ENCODE measurements at places on chromosomes 5 and 9. TPM values are rescaled to one million over a fixed set of nuclear protein-coding genes. Genes with fewer than 3 reads are reported as not detected.

- H3K27ac ChIP-seq, result no peak overlapping the region
- no peak for DNase-seq
- no peaks in the 10 kb centered on the region for H3K4me1 ChIP-seq
- H3K27me3 ChIP-seq, result no peaks in the 10 kb centered on the region
These were observed 17.6 kb upstream of the FCHO2 start for GRCh38 chr5:72938206-72938605.

- H3K27ac ChIP-seq, result no peak overlapping the region
- DNase-seq, result no peak
- H3K27me3 ChIP-seq, result no peaks in the 10 kb centered on the region
These were observed 160.7 kb upstream of the TRPC7 start for GRCh38 chr5:136526021-136526420.

GRCh38 chr5:116495786-116496357 lies 78.8 kb downstream of the SEMA6A start:
- no peaks in the 10 kb centered on the region for H3K27me3 ChIP-seq
- no peaks in the 10 kb centered on the region for H3K36me3 ChIP-seq
- H3K4me3 ChIP-seq, result no peak overlapping the region
- H3K27ac ChIP-seq, result no peak overlapping the region

DNA sequence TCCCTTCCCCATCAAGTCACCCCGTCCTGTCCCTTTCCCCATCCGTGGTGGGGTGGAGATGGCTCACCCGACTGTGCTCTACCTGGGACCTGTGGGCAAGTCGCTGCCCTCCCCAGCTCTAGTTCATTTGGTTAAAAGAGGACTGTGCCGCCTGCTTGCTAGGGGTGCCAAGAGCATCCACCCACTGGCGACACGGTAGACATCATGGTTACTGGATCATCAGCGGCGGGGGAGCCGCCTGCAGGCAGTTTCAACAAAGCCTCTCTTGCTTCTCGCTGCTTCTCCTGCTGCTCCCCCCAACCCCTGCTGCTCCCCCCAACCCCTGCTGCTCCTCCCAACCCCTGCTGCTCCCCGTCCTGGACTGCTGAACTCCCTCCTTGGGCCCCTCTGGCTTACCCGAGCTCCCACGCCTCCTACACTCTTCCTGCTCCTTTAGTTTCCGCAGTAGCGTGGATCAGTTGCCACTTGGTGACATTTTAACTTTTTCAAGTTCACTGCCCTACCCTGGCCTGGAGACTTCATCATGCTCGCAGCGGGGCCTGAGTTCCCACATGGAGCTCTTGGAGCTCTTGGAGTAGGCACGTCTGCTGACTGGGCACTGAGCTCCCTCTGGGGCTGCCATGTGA lies 22.0 kb upstream of the SCGB3A1 start:
- no peak overlapping the region for H3K4me3 ChIP-seq
- no peaks in the 10 kb centered on the region for H3K36me3 ChIP-seq
- no peak for DNase-seq
- no peaks in the 10 kb centered on the region for H3K4me1 ChIP-seq

- H3K4me1 ChIP-seq, result no peaks in the 10 kb centered on the region
- no peak overlapping the region for H3K27ac ChIP-seq
- no peaks in the 10 kb centered on the region for H3K27me3 ChIP-seq
- no peak for DNase-seq
These were observed 491.0 kb upstream of the DAP start for GRCh38 chr5:11252075-11252474.

DNA sequence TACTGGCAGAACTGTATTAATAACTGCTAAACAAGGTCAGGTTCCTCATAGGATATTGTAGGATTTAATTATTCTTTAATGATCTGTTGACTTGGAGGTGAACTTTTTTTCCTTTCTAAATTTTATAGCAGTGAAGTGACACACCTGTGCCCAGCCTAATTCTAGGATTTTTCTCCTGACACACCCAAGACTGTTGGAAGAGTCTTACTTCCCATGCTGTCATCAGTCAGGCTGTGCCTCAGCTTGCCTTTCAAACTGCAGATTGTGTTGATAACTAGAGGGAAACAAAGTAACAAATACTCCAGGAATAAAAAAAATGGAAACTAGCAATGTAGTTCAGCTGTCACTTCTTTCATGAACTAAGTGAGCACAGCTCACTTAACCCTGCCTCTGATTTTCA lies 22.0 kb downstream of the OTULIN start:
- DNase-seq, result no peak
- H3K4me3 ChIP-seq, result no peak overlapping the region
- peaks cover 11% of the 10 kb centered on the region for H3K36me3 ChIP-seq
- no peaks in the 10 kb centered on the region for H3K4me1 ChIP-seq

GRCh38 chr5:5116956-5117355 lies 23.2 kb upstream of the ADAMTS16 start:
- no peak for DNase-seq
- H3K4me3 ChIP-seq, result no peak overlapping the region
- no peak overlapping the region for H3K27ac ChIP-seq
- no peaks in the 10 kb centered on the region for H3K4me1 ChIP-seq
- no peaks in the 10 kb centered on the region for H3K27me3 ChIP-seq

GRCh38 chr9:96691326-96691725 lies 36.2 kb upstream of the PRXL2C start:
- H3K4me3 ChIP-seq, result no peak overlapping the region
- no peak overlapping the region for H3K27ac ChIP-seq
- DNase-seq, result no peak
- no peaks in the 10 kb centered on the region for H3K4me1 ChIP-seq
- no peaks in the 10 kb centered on the region for H3K36me3 ChIP-seq

GRCh38 chr5:82494942-82495341 lies 216.8 kb upstream of the RPS23 start:
- H3K27me3 ChIP-seq, result no peaks in the 10 kb centered on the region
- H3K4me3 ChIP-seq, result no peak overlapping the region
- no peaks in the 10 kb centered on the region for H3K36me3 ChIP-seq
- no peaks in the 10 kb centered on the region for H3K4me1 ChIP-seq
- H3K27ac ChIP-seq, result no peak overlapping the region

GRCh38 chr5:149063017-149063687 lies at the start of gene SH3TC2:
TSS of gene SH3TC2 (minus strand) at chr5:149063062. CDS start at chr5:149063022, 40 bp downstream.
- peak; percentile 31 for DNase-seq
- H3K27me3 ChIP-seq, result no peaks in the 10 kb centered on the region
- H3K4me3 ChIP-seq, result no peak within 1 kb of the TSS

GRCh38 chr5:64637144-64637543 lies 53.2 kb upstream of the SHISAL2B start:
- H3K4me3 ChIP-seq, result no peak overlapping the region
- no peaks in the 10 kb centered on the region for H3K36me3 ChIP-seq
- H3K27me3 ChIP-seq, result no peaks in the 10 kb centered on the region
- no peaks in the 10 kb centered on the region for H3K4me1 ChIP-seq
- no peak for DNase-seq
- H3K27ac ChIP-seq, result no peak overlapping the region

DNA sequence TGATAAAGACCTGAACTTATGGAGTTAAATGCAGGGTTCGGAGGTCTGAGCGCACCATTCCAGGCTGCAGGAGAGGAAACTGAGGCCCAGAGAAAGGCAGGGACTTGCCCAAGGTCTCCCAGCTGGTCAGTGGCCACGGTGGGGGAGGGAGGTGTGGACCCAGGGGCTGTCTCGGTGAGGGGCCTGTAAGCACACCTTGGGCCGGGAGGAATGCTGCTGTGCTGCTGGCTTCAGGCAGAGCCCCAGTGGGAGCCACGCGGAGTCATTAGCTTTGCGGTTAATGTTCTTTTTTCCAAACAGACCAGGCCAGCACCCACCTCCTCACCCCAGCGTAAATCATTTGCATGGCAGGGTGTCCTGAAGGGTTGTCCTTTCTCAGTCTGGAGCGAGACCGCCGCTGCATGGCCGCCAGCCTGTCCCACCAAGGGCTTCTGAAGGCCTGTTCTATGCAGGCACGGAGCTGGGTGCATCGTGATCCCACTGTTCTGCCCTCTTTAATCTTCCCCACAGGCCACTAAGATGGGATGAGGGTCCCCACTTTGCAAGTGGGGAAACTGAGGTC lies 35.9 kb downstream of the NEURL1B start:
- no peak for DNase-seq
- H3K36me3 ChIP-seq, result no peaks in the 10 kb centered on the region
- H3K4me1 ChIP-seq, result no peaks in the 10 kb centered on the region
- H3K4me3 ChIP-seq, result no peak overlapping the region
- no peak overlapping the region for H3K27ac ChIP-seq

- no peaks in the 10 kb centered on the region for H3K27me3 ChIP-seq
- peak overlapping the region; percentile 40 for H3K27ac ChIP-seq
These were observed 24.6 kb upstream of the GLIS3 start for GRCh38 chr9:4324513-4324912.

- no peaks in the 10 kb centered on the region for H3K27me3 ChIP-seq
- H3K27ac ChIP-seq, result no peak overlapping the region
- peaks cover 2% of the 10 kb centered on the region for H3K4me1 ChIP-seq
- H3K4me3 ChIP-seq, result no peak overlapping the region
- DNase-seq, result no peak
These were observed 992 bp downstream of the SPACA9 start for GRCh38 chr9:132879457-132880323.

DNA sequence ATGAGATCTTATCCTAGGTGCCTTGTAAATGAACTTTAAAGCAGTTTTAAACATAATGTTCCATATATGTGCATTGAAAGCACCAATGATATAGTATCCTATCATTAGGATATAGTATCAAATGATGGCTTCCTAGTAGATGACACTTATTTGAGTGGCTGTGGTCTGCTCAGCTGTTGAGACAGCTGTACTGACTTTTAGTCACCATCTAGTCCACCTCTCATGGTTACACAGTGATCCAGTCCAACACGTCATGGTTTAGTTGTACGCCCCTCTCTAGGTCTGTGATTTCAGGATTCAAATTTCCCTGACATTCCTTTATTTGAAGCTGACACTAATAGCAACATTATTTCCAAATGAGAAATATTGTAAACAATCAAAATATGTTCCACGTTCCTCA lies 127.3 kb upstream of the TUT7 start:
- no peaks in the 10 kb centered on the region for H3K36me3 ChIP-seq
- H3K27me3 ChIP-seq, result no peaks in the 10 kb centered on the region
- H3K4me1 ChIP-seq, result no peaks in the 10 kb centered on the region
- no peak overlapping the region for H3K27ac ChIP-seq
- DNase-seq, result no peak
- no peak overlapping the region for H3K4me3 ChIP-seq

DNA sequence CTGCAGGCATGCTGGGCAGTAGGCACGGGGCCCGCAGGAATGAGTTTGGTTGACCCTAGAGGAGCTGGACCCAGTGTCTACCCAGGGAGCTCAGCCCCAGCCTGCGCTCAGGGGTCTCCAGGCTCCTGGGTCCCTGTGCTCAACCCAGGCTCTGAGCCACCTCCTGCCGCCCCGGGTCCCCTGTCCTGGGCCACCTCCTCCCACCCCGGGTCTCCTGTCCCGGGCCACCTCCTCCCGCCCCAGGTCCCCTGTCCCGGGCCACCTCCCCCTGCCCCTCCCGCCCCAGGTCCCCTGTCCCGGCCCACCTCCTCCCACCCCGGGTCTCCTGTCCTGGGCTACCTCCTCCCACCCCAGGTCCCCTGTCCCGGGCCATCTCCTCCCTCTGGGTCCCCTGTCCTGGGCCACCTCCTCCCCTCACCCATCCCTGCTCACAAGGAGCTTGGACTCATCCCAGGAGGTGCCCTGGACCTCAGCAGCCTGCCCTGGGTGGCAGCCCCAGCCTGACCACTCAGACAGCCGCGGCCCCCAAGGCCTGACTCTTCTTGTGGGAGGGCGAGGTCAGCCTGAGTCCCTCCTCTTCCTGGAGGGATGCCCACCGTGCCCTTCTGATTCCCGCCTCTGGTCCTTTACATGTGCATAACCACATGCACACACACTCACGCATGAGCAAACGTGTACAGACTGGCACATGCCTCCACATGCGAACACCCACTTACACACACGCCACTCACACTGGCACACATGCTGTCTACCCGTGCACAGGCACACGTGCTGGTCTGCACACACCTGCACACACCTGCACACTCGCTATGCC lies 2.4 kb downstream of the LCN12 start:
- no peak overlapping the region for H3K27ac ChIP-seq
- no peak for DNase-seq
- H3K4me1 ChIP-seq, result no peaks in the 10 kb centered on the region

- no peak for DNase-seq
- H3K27ac ChIP-seq, result no peak overlapping the region
- H3K36me3 ChIP-seq, result no peaks in the 10 kb centered on the region
- no peak overlapping the region for H3K4me3 ChIP-seq
- H3K27me3 ChIP-seq, result no peaks in the 10 kb centered on the region
- no peaks in the 10 kb centered on the region for H3K4me1 ChIP-seq
These were observed 61.5 kb downstream of the CRB2 start for GRCh38 chr9:123417289-123418051.

DNA sequence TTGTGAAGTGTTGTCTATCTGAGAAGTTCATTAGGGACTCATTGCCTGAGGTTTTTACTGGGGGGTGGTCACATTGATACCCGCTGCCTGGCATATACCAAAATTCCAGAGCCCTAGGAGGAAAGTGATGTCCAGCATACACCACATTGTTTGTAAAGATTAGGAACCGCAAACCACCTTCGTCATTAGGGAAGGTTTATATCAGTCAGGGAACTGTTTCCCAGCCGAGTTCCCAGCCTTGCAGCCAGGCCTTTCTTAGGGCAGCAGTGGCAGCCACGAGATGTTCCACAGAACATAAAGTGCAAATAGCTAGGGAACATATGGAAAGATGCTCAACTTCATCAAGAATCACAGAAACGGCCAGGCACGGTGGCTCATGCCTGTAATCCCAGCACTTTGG lies 40.4 kb upstream of the NRARP start:
- no peaks in the 10 kb centered on the region for H3K4me1 ChIP-seq
- no peaks in the 10 kb centered on the region for H3K27me3 ChIP-seq
- no peak overlapping the region for H3K4me3 ChIP-seq
- DNase-seq, result no peak

Gene DDX46
- total RNA-seq, result 18.7 TPM

Gene MIGA2
- 23.3 TPM for total RNA-seq

Gene C9
- total RNA-seq, result under 0.01 TPM

Gene DBN1
- 102 TPM for total RNA-seq

Gene OR1J2
- total RNA-seq, result 0.33 TPM

Gene MVB12B
- 2.3 TPM for total RNA-seq

Gene SPATA31E1
- not detected for total RNA-seq

Gene TNIP1
- 59.1 TPM for total RNA-seq

Gene TRIM36
- under 0.01 TPM for total RNA-seq

Gene HRCT1
- 1.2 TPM for total RNA-seq

Gene KIF12
- total RNA-seq, result not detected
